ENCODE measurements at places on chromosomes 16 and 17.
A peak's percentile ranks its signal among the peaks of the same experiment; 100 is the strongest.

GRCh38 chr17:77592106-77592865 lies 366.2 kb upstream of the TNRC6C start:
- DNase-seq = no peak

GRCh38 chr17:16342979-16343378 lies 10.3 kb downstream of the CENPV start:
- peak; percentile 20 for DNase-seq

- DNase-seq = no peak
These were observed 8.6 kb downstream of the TBC1D26 start for GRCh38 chr17:15740570-15741120.

- DNase-seq = no peak
These were observed 317.6 kb downstream of the CBLN1 start for GRCh38 chr16:48963901-48964615.

DNA sequence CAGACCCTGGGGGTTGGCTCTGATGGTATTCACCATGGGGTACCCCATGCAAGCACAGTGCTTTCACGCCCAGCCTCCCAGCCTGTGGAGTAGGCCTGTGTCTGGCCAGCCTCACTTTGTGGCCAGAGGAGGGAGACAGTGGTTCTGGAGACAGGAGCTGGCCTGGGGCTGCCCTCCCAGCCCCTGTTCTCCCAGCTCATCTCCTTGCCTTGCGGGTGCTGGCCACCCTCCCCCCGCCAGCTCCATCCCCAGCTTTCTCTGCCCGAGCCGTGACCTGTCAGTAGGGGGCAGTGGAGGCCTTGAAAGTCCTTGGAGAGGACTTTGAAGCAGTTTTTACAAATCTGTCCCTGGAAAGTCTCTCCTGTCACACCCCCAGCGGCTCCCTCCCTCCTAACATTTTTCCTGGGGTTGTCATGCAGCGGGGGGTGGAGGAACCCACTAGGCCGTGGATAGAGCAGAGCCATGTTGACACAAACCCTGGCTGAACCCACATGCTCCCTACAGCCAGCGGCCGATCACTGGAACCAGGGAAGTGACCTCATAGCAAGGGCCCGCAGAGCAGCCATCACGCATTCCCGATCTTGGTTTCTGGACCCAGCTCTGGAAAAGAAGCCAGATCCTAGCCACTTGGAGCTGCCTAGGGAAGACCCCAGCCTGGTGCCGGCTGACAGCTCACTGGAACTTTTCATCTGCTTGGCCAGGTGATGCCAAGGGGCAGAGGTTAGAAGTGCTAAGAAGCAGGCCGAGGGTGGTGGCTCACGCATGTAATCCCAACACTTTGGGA lies 289.4 kb downstream of the SEC14L1 start:
- DNase-seq = peak; percentile 80

DNA sequence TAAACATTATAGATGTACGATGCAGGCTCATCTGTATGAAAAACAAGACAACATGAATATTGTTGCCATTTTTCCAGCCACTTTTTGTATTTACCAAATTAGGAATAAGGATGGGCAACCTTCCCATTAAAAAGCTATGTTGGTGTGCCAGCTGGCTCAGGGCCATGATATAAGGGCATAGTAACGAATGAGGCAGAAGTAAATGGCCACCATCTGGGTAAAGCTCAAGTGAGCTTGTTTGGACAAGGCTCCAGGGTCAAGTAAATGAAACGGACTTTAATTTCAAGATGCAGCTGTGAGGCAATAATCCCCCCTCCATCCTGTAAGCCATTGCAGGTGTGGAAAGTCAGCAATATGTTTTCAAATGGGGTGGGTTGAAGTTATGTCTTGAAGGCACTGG lies 930.9 kb upstream of the CDH8 start:
- no peak for DNase-seq

DNA sequence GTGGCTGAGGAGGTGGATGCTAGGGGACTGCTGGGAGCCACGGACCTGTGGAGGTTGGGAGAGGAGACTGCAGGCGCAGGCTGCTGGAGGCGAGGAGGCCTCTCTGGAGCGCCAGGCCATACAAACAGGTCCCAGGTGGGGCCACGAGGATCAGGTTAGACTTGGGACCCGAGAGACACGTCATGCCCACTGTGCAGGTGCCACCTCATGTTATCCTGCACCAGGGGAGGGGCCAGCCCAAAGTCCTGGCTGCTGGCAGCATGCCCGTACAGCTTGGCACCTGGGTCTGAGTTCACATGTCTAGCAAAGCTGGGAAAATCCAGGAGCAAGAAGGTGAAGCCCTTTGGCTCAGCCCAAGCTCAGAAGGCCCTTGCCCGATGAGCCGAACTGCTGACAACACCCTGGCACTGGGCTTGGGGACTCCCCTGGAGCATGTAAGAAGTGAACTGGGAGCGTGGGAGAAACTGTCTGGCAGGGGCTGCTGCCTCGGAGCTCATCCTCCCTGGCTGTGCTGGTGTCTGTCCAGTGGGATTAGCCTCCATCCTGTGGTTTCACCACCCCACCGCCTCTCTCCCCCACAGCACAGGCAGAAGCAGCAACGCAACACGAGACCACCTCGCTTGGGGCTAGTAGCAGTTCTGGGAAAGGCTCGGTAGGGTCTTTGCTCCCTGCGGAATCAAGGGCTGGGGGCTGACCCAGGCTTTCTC lies 5.3 kb downstream of the ARHGDIA start:
- no peak for DNase-seq

GRCh38 chr17:2060385-2060658 lies 5.4 kb downstream of the HIC1 start:
- no peak for DNase-seq

- no peak for DNase-seq
These were observed 3.2 kb downstream of the ZC3H7A start for GRCh38 chr16:11793840-11794239.

GRCh38 chr16:38941-39892 lies 14.2 kb downstream of the POLR3K start:
- no peak for DNase-seq

DNA sequence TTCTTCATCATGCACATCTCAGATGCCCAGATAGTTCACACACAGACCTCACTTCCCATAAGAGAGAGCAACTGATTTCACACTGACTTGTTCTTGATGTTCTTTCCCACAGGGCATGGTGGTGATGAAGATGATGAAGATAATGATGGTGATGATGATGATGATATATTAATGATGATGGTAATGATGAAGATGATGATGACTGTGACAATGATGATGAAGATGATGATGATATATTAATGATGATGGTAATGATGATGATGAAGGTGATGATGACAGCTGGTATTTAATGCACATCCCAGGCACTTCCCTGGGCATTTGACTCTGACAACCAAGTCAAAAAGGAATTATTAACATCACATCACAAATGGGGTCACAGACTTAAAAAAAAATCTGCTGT lies 225.2 kb downstream of the MAF start:
- no peak for DNase-seq

DNA sequence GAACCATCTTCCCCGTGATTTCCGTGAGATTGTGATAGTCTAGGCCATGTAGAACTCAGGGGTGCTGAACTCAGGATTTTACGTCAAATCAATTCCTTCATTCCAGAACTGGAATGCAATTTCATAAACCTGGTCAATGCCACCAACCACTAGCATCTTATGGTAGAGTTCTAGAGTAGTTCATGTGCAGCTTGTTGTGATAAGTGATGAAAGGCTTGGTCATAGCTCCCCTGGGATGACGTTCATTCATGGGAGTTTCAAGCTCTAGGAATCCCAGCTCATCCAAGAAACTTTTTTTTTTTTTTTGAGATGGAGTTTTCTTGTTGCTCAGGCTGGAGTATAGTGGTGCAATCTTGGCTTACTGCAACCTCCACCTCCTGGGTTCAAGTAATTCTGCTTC lies 3.7 kb upstream of the DPEP2 start:
- DNase-seq = no peak
